Stimulated activated CD8-positive, alpha-beta memory T cell treated with anti-CD3 and anti-CD28 coated beads, Interleukin-15, amount 100 ng/mL, for 24 hours (primary cell): ENCODE measurements at places on chromosomes 12 and 14.

DNA sequence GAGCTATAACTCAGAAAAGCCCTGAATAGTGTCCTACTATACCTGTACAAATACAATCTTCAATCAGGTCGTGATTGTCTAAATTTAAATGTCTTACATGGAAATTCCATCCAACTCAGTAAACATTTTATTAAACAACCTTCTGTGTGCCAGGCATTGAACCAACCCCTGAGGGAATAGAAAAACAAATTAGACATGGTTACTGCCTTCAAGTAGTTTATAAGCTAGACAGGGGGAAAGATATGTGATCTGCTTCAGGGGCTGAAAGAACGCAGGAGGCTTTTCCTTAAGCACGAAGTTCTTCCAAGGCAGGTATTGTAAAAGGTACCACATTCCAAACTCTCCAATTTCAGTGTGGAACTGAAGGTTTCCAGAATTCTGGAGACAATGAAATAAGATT lies 39.7 kb upstream of the STAB2 start:
- DNase-seq: no peak

DNA sequence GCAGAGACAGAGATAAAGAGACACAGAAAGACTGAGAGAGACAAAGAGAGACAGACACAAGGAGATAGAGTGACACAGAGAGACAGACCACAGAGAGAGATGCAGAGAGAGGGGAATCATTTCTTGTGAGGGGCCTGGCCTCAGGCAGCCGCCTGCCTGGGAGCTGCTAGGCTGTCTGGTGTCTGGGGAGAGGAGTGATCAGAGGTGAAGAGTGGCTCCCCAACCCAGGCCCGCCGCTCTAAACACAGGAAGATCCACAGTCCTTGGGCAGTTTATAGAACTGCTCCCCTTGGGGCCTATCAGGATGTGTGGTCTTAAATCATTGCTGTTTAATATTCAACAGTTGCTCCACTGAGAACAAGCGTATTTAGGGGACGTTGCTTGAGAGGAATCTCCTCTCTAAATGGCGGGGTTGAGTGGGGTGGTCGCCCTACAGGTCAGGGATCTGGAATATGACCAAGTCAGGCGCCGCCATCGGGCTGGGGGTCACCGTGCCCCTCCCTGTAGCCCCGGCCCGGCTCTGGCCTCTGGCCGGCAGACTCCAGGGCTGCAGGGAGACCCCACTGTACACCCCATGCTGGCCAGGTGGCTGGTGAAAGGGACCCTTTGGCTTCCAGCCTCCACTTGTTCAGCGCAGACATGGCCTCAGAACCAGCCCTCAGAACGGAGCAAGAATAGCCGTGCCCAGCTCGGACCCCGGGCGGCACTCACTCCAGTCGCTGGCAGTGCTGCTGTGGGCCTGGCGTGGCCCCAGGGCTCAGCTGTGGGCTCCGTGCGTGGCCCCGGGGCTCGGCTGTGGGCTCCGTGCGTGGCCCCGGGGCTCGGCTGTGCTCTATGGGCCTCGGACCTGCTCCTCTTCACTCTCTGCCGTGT lies 89.4 kb downstream of the GALNT9 start:
- no peak for DNase-seq

DNA sequence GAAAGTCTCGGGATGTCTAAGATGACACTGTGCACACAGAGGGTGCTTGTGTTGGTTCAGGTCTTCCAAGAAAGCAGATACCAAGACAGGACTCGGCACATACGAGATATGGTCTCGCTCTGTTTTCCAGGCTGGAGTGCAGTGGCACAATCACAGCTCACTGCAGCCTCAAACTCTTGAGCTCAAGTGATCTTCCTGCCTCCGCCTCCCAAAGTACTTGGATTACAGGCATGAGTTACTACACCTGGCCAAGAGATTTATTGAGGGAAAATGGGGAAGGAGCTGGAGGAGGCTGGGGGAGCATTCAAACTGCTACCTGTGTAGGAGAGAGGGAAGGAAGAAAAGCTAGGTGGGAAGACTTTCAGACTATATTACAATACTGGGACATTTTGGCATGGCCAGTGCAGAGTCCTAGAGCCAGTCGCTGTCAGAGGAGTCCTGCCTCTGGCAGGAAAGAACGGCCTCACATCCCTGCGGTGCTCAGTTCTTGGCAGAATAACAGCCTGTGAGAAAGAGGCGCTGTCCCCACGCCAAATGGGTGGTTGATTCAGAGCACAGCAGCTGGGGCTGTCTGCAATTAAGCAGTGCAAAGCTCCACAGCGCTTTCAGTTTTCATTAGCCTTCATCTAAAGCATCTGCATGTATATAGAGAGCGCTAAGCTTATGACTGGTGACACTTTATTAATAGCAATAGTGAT lies 18.3 kb downstream of the SLC17A8 start:
- DNase-seq: no peak

- no peak for DNase-seq
These were observed 4.6 kb upstream of the MFAP5 start for GRCh38 chr12:8667270-8667669.

GRCh38 chr12:120692524-120693033 lies 5.6 kb downstream of the MLEC start:
- DNase-seq: no peak
